ENCODE measurements at places on chromosomes 2 and 18.

DNA sequence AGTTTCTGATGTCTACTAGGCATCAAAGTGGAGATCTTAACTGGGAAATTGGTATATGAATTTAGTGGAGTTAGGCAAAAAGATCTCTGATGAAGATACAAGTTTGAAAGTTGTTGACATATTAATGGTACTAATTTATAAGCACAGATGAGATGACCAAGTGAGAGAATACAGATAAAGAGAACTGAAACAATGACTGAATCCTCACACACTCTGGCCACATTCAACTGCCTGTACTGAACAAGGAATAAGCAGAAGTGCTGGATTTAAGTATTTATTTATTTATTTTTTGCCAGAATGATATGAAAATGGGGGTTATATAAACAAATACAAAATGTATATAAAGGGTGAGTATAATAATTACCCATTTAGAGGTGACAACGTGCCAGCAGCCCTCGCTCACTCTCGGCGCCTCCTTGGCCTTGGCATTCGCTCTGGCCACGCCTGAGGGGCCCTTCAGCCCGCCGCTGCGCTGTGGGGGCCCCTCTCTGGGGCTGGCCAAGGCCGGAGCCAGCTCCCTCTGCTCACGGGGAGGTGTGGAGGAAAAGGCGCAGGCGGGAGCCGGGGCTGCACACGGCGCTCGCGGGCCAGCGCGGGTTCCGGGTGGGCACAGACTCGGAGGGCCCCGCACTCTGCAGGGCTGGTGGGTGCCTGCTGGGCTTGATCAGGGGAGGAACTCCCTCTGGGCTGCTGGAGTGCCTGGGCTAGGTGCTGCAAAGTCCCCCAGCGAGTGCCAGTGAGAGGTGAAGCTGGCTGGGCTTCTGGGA is 1363.9 kb upstream of the CRIM1 start:
- DNase-seq: no peak

GRCh38 chr18:39178166-39178565 is 1612.6 kb upstream of the CELF4 start:
- no peak for DNase-seq

DNA sequence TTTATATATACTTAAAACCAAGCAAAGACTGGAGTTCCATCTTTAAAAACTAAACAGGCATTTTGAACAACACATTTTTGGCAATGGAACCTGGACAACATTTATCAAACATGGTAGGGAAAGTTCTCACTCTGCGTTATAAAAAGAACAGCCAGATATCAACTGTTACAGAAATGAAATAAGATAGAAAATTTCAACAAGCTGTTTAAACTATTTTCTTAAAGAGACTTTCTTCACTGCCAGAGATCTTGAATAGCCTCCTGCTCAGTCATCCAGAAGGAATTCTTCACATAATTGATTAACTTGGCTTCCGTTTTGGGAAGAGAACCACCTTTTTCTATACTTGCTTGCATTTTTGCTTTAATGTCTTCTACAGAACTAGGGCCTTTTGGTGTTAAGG is 166.0 kb upstream of the PIK3C3 start:
- DNase-seq: peak; percentile 5

DNA sequence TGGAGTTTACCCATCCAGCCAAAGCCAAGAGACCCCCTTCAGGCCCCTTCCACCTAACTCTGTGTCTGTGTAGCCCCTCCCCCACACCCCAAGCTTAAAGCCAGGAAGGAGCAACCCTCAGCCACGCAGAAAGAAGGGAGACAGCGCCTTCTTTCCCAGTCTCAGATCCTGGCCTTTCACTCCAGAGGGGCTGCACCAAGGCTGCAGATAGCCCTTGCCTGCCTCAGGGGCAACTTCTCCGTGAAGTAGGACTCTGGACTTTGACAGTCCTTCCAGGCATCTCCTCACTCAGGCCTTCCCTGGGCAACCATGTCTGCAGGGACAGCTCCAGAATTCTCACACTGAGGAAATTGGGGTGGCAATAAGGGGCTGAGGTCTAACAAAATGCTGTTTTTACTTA is 26.9 kb upstream of the EN1 start:
- no peak for DNase-seq

- no peak for DNase-seq
These were observed 2.4 kb downstream of the SKA1 start for GRCh38 chr18:50377061-50377798.

DNA sequence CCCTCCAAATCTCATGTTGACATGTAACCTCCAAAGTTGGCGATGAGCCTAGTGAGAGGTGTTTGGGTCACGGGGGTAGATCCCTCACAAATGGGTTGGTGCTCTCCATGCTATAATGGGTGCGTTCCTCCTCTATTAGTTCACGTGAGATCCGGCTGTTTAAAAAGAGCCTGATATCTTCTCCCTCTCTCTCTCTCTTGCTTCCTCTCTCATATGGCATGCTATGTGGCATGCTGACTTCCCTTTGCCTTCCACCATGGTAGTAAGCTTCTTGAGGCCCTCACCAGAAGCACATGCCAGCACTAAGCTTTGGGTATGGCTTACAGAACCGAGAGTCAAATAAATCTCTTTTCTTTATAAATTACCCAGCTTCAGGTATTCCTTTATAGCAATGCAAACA is 39.2 kb downstream of the C2orf76 start:
- DNase-seq: no peak

DNA sequence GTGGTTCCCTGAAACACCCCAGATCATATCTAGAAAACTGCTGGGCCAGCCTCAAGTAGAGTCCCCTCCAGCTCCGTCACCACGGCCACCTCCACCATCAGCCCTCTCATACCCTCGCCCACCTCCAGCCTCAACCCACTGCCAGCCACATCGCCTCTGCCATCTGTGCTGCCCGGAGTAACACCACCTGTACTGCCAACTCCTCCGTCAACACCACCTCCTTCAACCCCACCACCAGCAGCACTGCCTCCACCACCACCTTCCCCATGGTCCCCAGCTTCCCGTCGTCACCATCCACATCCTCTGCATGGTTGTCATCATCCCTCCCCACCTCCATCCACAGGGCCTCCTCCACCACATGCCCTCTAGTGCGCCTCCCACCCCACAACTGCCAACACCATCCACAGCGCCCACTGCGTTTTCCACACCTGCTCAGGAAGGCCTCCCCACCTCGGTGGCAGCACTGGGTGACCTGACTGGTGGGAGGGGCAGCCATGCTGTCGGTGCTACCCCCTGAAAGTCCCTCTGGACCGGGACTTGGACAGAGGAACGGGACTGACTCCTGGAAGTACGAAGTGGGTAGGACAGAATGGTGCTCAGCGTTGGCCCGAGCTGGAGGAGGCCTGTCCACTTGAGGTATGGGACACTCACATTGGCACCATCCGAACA is 1.6 kb downstream of the SNED1 start:
- no peak for DNase-seq

DNA sequence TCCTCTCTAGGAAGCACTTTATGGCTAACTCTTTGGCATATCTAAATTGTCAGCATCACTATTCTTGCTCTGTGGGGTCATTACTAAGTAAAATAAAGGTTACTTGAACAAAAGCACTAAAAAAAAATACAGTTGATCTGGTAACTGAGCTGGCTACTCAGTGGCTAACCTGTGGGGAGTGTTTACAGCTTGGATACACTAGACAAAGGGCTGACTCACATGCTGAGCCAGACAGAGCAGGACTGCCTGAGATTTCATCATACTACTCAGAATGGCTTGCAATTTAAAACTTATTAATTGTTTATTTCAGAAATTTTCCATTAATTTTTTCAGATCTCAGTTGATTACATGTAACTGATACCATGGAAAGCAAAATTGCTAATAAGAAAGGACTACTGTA is 1690.4 kb upstream of the SLC39A10 start:
- DNase-seq: peak; percentile 93

GRCh38 chr18:61948281-61948741 is 55.5 kb upstream of the RNF152 start:
- DNase-seq: peak; percentile 44

GRCh38 chr2:135818937-135819610 is 17.9 kb downstream of the LCT start:
- peak; percentile 26 for DNase-seq

- peak; percentile 14 for DNase-seq
These were observed 614.6 kb upstream of the SOX11 start for GRCh38 chr2:5077479-5078089.

DNA sequence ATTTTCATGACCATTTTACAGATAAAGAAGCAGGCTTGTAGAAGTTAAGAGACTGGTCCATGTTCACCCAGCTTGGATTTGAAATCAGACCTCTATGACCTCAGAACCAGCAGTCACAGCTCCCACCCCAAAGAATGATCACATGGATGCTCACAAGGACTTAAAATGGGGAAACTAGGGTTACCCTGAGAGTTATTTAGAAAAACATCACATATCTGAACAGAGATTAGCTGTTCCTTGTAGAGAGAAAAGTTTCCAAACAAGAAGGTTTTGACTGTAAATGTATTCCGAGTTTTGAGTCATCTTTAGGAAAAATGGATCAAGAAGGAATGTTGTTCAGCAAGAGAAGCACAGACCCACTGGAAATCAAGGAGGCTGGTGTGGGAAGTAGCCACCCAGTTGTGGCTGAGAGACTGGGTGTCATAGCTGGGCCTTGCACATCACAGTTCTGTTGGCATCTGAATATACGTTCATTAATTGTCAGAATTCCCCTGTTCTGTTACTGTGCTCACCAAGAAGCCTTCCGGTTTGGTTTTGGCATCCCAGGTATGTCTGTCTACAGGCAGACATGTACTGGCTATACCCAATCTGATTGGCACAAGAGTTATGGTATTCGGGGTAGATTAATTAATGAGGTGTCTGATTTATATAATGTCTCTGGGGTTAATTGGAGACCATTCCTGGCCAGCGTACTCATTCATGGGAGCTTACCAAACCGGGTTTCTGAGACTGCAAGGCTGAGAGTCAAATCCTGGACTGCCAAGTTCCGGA is 371.8 kb upstream of the SLC14A2 start:
- peak; percentile 57 for DNase-seq

DNA sequence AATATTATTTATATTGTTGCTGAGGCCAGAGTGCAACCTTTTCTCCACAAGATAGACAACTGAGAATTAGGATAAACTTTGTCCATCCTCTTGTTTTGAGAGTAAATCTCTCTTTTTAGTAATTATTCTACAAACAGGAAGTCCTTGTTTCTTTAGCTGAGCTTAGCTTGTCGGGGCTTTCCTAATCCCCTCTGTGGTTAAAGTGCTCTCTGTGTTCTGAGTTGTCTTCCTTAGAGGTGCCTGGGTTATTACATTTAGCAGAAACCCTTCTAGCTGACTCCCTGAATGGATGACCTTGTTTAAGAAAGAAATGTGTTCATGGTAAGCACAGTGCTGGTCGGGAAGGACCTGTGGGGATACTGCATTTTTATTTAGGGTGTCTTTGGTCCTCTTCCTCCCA is 12.7 kb downstream of the USP39 start:
- no peak for DNase-seq

- DNase-seq: peak; percentile 7
These were observed 1344.5 kb upstream of the CHAC2 start for GRCh38 chr2:52423111-52423510.

- peak; percentile 68 for DNase-seq
These were observed 119.9 kb upstream of the PIEZO2 start for GRCh38 chr18:11269257-11269656.

GRCh38 chr2:26922405-26923188 is 47.8 kb upstream of the MAPRE3 start:
- no peak for DNase-seq

DNA sequence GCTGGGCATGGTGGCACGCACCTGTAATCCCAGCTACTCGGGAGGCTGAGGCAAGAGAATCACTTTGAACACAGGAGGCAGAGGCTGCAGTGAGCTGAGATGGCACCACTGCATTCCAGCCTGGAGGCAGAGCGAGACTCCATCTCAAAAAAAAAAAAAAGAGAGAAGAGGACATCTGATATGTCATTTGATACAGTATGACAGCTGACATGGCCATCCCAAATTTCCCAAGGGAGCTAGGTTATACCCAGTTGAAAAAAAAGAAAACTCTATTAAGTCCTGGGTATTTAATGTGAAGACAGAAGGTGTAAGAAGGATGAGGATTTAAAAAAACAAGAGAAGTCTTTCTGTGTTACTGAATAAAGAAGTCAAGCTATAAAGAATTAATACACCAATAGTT is 23.3 kb downstream of the CLASP1 start:
- DNase-seq: no peak

DNA sequence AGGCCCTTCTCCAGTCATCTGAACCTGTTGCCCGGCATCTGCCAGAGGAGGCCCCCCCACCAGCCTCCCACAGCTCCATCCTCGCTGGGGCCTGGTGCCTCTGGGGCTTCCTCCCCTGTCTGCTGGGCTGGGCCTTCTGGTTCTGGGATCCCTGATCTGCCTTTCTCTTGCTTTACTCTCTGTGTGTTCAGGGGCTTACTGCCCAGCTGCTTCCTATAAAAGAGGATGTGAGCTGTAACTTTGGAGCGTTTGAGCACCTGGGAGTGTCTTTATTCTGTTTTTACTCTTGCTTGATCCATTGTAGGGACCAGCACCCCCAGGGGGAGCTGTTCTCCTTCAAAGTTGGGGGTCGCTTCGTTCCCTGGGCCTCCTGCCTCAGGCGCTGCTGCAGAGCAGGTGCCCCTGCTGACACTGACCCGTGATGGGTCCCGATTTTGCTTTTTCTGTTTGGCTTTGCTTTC is 23.1 kb upstream of the FAHD2A start:
- DNase-seq: no peak

- peak; percentile 25 for DNase-seq
These were observed 276.6 kb upstream of the SIX2 start for GRCh38 chr2:45285771-45286390.

DNA sequence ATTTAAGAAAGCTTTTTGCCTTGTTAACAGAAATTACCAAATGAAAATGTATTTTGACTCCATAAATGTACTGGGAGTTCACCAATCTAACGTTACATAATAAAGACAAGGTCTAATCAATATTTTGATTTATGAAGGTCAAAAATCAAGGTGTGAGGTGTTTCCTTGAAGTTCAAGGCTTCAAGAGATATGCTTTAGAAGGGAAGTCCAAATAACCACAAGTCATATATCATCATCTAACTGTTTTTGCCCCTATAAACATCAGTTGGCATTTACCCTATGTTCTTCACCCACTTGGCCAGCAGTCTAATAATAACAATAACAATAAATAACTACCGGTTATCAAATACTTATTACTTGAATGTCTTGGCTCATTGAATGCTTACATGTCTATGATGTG is 196.1 kb upstream of the ID2 start:
- no peak for DNase-seq

DNA sequence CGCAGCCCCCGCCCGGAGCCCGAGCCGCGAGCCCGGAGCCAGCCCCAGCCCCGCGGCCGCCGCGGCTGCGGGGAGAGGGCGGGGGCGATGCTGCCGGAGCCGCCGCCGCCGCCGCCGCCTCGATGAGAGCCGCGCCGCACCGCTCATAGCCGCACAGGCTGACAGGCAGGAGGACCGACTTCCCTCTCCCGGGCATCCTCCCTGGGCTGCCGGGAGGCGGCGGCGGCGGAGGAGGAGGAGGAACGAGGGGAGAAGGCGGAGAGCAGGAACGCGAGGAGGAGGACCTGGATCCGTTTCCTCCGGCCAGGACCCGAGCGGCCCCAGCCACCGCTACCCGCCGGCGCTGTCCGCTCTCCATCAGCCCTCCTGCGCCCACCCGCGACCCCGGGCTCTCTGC is 370 bp downstream of the KLHL29 start:
- DNase-seq: peak; percentile 47

Measured in fibroblast of skin of abdomen (primary cell).